Activated CD4-positive, alpha-beta T cell treated with anti-CD3 and anti-CD28 coated beads for 36 hours (primary cell): ENCODE measurements at places on chromosomes 5 and 9. TPM values are rescaled to one million over a fixed set of nuclear protein-coding genes. Genes with fewer than 3 reads are reported as not detected.

The SPACA9 gene
- 2.7 TPM for total RNA-seq

The SMIM33 gene
- total RNA-seq, result 0.50 TPM

The LCN15 gene
- total RNA-seq, result not detected

GRCh38 chr9:121273064-121273775 is 5.3 kb downstream of the GSN start:
- DNase-seq, result no peak
- no peaks in the 10 kb centered on the region for H3K36me3 ChIP-seq
- no peak overlapping the region for H3K27ac ChIP-seq
- H3K4me3 ChIP-seq, result no peak overlapping the region
- peaks cover 9% of the 10 kb centered on the region for H3K4me1 ChIP-seq
- H3K27me3 ChIP-seq, result peaks cover 15% of the 10 kb centered on the region

DNA sequence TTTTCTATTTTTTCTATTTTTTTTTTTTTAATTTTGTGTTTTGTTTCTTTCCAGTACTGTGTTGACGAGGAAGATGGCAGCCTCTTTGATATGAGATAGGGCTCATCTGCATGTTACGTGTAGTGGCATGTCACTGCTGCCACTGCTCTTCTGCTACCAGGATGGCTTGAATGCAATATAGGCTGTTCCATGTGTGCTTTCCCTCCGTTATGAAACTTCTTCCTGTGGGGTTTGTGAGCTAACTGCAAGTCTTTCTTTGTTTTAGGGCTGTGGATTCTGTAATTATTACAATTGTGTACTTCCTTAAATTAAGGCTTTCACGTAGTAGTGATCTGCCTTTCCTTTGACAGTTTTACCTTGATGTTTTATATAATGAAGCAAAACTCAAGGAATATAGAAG is 184.6 kb downstream of the KDM4C start:
- H3K4me3 ChIP-seq, result no peak overlapping the region
- no peaks in the 10 kb centered on the region for H3K27me3 ChIP-seq
- peaks cover 9% of the 10 kb centered on the region for H3K36me3 ChIP-seq

DNA sequence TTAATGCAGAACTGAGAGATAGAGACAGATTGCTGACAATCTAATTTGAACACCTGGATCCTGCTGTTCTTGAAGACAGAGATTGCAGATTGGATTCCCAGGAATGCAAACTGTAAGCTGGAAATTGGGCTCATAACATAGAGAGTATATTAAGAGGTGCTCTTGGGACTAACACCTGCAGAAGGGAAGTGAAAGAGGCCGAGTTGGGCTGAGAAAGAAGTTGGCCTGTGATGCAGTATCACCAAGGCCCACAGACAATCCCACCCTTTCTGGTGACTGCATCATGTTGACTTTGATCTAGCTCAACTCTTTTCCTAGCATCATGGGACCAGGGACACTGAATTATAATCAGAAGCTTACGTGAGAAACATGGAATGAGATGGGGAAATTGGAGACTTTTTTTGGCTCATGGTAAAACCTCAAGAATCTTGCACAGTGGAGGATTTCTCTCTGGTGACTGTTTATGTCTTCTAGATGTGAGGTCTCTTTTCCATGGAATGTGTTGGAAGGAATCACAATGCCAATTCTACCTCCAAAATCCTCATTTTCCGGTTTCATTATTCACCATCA is 36.5 kb upstream of the NUDT12 start:
- H3K27ac ChIP-seq, result no peak overlapping the region
- no peaks in the 10 kb centered on the region for H3K36me3 ChIP-seq
- H3K4me3 ChIP-seq, result no peak overlapping the region
- H3K4me1 ChIP-seq, result no peaks in the 10 kb centered on the region
- DNase-seq, result no peak

DNA sequence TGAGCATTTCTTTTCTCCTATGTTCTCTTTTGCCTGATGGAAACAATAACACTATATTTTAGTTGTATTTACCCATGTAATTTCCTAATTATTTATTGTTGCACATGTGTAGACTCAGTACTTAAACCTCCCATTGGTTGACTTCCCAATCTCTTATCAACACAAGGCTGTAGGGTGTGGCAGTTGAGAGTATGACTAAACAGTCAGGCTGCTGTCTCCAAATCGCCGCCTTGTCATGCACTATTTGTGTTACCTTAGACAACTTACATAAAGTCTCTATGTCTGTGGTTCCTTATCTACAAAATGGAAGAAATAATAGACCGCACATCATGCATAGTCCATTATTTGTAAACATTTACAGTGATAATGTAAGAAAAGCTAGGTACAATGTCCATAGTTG is 68.9 kb upstream of the EFNA5 start:
- peaks cover 11% of the 10 kb centered on the region for H3K27me3 ChIP-seq
- H3K27ac ChIP-seq, result no peak overlapping the region
- no peaks in the 10 kb centered on the region for H3K4me1 ChIP-seq
- H3K4me3 ChIP-seq, result no peak overlapping the region
- no peaks in the 10 kb centered on the region for H3K36me3 ChIP-seq

GRCh38 chr5:141149812-141150211 is at the start of gene PCDHB6:
TSS of gene PCDHB6 (plus strand) at chr5:141150057. CDS start at chr5:141150258, 201 bp downstream.
- no peak within 1 kb of the TSS for H3K27ac ChIP-seq
- H3K27me3 ChIP-seq, result peaks cover 41% of the 10 kb centered on the region
- peaks cover 4% of the 10 kb centered on the region for H3K4me1 ChIP-seq

GRCh38 chr5:43305948-43306565 is 7.2 kb downstream of the HMGCS1 start:
- H3K27me3 ChIP-seq, result no peaks in the 10 kb centered on the region
- H3K4me1 ChIP-seq, result peaks cover 80% of the 10 kb centered on the region
- DNase-seq, result no peak
- peak overlapping the region; percentile 12 for H3K4me3 ChIP-seq
- H3K36me3 ChIP-seq, result peaks cover 60% of the 10 kb centered on the region

GRCh38 chr9:72048850-72049249 is 11.6 kb downstream of the C9orf57 start:
- peaks cover 4% of the 10 kb centered on the region for H3K27me3 ChIP-seq
- H3K36me3 ChIP-seq, result no peaks in the 10 kb centered on the region
- no peak overlapping the region for H3K27ac ChIP-seq
- no peak for DNase-seq
- H3K4me3 ChIP-seq, result no peak overlapping the region

DNA sequence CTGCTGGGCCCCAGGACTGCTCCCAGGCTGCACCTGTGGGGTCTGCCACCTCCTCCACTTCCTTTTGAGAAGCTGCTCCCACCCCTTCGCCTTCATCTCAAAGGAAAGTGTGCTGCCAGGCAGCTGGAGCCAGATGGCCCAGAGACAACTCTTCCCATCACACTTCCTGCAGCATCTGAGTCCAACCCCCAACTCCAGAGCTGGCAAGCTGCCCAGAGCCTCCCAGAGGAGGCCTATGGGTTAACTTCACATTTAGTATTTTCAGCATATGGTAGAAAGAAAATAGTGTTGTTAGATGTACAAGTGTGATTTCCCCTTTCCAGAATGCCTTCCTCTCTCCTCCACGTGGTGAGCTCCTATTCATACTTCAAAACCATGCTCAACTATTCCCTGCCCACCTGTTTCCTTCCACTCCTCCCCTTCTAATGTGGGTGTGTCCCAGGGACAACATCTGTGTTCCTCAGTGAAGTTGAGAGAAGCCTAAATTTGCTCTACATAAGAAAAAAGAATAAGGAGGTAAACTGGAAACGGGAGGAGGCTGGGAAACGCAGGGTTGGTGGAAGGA is 38.6 kb upstream of the KCNMB1 start:
- no peak for DNase-seq
- no peak overlapping the region for H3K27ac ChIP-seq
- no peaks in the 10 kb centered on the region for H3K36me3 ChIP-seq
- no peaks in the 10 kb centered on the region for H3K27me3 ChIP-seq
- no peaks in the 10 kb centered on the region for H3K4me1 ChIP-seq
- no peak overlapping the region for H3K4me3 ChIP-seq

DNA sequence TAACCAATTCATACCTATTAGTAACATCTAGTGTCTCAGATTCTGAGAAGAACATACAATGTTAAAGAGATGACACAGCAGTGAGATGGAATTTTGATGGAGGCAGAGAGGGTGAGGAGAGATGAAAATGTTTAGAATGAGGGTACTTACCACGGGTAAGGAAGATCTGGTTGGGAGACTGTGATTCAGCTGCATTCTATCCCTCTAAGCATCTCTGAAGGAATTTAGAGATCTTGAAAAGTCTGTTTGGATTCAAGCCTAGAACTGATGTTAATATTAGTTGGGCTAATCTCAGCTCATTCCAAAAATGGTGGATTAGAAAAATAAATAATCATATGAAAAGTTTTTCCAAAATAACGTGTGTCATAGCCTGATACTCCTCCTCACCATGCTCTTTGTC is 191.5 kb upstream of the CLINT1 start:
- H3K27me3 ChIP-seq, result peaks cover 12% of the 10 kb centered on the region
- H3K4me1 ChIP-seq, result no peaks in the 10 kb centered on the region
- DNase-seq, result no peak
- no peaks in the 10 kb centered on the region for H3K36me3 ChIP-seq
- H3K27ac ChIP-seq, result no peak overlapping the region
- no peak overlapping the region for H3K4me3 ChIP-seq

DNA sequence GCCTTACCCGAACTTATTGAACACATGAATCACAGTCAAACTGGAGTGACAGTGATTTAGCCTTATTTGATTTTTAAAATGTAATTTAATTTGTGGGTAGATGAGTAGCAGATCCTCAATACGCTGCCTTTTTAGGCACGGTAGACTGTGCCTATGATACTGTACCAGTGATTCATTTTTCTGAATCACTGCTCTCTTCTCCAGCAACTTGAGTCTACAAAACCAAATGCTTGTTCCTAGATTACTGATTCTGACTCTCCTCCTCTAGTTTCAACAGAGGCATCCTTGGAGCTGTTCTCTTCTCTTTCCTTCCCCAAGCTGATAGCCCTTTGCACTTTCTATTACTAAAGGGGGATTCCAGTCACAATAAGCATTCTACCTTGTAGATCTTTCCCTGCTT is 94.3 kb upstream of the IL7R start:
- H3K27me3 ChIP-seq, result no peaks in the 10 kb centered on the region
- no peak for DNase-seq
- no peak overlapping the region for H3K27ac ChIP-seq
- H3K4me3 ChIP-seq, result no peak overlapping the region
- H3K36me3 ChIP-seq, result peaks cover 5% of the 10 kb centered on the region

DNA sequence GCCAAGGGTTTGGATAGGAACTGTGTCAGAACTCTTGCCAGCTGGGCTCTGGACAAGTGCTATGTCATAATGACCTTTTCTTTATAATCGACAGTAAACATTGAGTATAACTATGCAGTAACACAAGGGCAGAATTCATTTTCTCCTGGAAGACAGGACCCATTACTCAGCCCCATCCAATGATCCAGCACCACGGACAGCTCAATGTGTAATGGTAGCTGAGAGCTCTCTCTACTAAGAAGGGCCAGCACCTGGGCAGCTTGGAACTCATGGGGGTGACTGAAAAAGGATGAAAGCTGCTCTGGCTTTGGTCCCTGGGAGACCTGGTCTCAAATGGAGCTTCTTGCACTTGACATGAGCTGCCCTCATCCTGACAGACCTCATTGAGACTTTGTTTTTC is 347.8 kb downstream of the TRIM32 start:
- H3K27me3 ChIP-seq, result no peaks in the 10 kb centered on the region
- H3K27ac ChIP-seq, result no peak overlapping the region
- no peaks in the 10 kb centered on the region for H3K4me1 ChIP-seq
- H3K4me3 ChIP-seq, result no peak overlapping the region
- peak; percentile 4 for DNase-seq

DNA sequence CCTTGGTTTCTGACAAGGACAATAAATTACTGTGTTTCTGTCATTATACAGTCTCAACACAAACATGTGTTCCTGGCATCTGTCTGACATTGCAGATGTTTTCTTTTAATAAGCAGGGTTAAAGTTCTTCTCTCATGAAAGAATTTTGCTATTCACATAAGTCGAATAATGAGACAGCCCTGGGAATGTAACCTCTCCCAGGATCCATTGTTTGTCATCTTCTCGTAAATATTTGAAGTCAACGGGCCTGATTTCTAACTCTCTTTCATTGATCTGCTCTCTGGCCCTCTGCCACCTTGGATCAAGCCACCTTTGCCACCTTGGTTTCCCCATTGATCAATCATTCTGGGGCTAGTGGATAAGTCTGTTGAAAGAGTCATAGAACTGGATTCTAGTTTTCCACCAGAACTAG is 12.9 kb upstream of the CAST start:
- H3K4me1 ChIP-seq, result peaks cover 5% of the 10 kb centered on the region
- H3K27ac ChIP-seq, result no peak overlapping the region
- H3K27me3 ChIP-seq, result peaks cover 16% of the 10 kb centered on the region
- H3K4me3 ChIP-seq, result no peak overlapping the region

DNA sequence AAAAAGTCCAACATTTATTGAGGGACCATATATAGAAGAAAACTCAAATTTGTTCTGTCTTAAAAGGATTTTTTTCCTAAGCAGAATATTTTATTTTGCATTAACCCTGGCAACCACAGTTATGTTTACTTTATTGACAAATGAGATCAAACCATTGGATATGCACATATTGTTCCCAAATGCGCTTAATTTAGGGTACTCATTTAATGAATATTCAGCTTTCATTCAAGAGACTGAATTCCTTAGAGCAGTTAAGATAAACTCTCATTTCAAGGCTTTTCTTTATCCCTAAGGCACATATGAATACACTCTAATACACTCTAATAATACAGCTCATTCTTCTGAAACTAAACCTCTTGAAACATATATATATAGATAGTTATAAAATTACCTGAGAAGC is 150.2 kb downstream of the HMHB1 start:
- H3K4me3 ChIP-seq, result no peak overlapping the region
- H3K36me3 ChIP-seq, result no peaks in the 10 kb centered on the region
- no peak overlapping the region for H3K27ac ChIP-seq

- H3K4me3 ChIP-seq, result no peak overlapping the region
- no peak overlapping the region for H3K27ac ChIP-seq
- H3K27me3 ChIP-seq, result no peaks in the 10 kb centered on the region
- no peak for DNase-seq
These were observed 20.3 kb downstream of the MELK start for GRCh38 chr9:36592801-36593583.

DNA sequence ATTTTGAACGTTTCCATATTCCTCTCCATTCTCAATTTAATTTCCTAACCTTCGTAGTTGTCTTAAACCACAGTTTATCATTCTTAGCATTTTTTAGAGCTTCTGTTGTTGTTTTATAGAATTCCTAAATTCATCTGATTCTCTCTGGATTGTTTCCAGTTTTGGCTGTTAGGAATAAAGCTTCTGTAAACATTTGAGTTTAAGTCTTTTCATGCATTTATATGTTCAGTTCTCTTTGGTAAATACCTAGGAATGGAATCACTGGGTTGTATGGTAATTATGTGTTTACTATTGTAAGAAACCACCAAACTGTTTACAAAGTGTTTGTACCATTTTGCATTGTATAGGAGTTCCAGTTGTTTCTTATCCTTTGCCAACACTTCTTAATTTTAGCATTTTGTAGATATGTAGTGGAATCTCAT is 29.7 kb downstream of the GPR21 start:
- H3K4me3 ChIP-seq, result no peak overlapping the region
- H3K27ac ChIP-seq, result no peak overlapping the region
- DNase-seq, result no peak
- H3K4me1 ChIP-seq, result peaks cover 3% of the 10 kb centered on the region
- no peaks in the 10 kb centered on the region for H3K27me3 ChIP-seq
